ENCODE measurements at places on chromosomes 12 and 14.

DNA sequence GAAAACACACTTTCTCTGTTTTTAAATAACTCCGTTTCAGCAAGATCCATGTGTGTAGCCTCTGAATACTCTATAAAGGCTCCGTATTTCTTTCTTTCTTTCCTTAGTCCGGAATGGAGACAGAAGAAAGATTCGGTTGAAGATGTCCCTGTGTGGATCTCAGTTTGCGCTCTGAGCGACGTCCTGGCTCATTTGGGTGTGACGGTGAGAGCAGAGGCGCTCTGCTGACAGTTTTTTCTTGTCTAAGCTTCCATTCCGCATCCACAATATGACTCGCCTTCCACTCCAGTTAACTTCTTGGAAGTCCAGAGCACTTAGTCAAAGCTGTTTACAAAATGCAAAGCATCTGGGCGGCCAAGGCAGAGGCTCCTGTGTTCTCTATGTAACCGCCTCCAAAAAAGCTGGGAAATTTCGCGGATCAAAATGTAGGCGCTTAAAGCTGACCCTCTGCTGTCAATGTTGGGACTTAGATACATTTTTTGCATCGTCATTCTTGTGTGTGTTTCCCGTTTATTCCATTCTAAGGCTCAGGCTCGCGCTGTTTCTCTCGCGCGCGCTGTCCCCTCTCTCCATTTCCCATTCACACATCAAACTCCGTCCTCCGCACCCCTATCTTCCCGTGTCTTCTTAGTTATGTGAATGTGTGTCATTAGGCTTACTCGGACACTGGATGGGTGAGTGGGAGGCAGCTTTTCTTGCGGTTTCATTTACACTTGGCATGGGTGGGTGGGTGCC, 880 bp upstream of the FLRT2 start:
- no peak for DNase-seq

DNA sequence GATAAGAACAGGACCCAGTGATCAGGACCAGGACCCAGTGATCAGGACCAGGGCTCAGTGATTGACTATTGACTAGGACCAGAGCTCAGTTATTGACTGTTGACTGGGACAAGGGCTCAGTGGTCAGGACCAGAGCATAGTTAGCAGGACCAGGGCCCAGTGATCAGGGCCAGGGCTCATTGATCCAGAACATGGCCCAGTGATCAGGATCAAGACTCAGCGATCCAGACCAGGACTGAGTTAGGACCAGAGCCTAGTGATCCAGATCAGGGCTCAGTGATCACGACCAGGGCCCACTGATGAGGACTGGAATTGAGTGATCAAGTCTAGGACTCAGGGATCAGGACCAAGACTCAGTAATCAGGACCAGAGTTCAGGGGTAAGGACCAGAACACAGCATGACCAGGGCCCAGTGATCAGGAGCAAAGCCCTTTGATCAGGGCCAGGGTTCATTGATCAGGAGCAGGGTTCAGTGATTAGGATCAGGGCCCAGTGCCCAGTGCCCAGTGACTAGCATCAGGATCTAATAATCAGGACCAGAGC, 176.0 kb downstream of the TMEM121 start:
- no peak for DNase-seq

DNA sequence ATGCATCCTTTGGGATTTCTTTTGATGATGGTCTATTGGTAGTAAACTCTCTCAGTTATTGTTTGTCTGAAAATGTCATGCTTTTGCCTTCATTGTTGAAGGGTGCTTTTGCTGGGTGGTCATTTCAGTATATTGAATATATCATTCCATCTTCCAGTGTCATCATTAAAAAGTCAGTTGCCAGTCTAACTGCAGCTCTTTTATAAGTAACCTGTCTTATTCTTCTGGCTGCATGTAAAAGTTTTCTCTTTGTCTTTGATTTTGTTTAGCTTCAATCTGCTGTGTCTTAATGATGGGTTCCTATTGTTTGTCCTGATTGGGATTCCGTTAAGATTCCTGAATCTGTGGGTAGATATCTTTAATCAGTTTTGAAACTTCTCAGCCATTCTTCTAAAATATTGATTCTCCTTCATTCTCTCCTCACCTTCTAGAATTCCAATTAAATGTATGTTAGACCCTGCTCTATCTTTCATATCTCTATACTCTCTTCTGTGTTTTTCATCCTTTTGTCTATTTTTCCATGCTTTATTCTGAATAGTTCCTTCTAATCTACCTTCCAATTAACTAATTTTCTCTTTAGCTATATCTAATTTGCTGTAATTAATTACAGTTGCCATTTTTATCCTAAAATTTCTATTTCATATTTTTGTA, 6.4 kb downstream of the OAS1 start:
- no peak for DNase-seq

- DNase-seq: no peak
Observed at GRCh38 chr14:52351233-52352060, 37.3 kb downstream of the PTGER2 start.

- DNase-seq: no peak
Observed at GRCh38 chr14:76698191-76698590, 63.1 kb upstream of the VASH1 start.

GRCh38 chr12:14729586-14729985, 33.2 kb upstream of the GUCY2C start:
- no peak for DNase-seq

GRCh38 chr14:79585845-79586244, 625.5 kb downstream of the DIO2 start:
- DNase-seq: no peak

DNA sequence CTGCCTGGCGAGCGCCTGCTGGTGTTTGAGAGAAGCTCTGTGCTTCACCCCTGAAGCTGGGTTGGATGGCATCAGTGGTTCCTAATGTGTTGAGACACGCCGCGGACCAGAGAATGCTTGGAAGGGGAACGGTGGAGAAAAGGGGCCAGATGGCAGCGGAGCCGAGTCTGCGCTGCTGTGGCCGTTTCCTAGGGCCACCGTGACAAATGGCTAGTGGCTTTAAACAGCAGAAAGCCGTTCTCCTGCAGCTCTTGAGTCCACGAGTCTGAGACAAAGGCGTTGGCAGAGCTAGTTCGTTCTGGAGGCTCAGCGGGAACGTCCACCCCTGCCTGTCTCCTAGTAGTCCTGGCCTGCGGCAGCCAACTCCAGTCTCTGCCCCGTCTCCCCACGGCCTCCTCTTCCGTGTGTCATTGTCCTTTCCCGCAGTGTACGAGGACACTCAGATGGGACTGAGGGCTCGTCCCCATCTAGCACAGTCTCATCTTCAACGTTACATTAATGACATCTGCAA, 103.6 kb downstream of the ADGRD1 start:
- DNase-seq: no peak

DNA sequence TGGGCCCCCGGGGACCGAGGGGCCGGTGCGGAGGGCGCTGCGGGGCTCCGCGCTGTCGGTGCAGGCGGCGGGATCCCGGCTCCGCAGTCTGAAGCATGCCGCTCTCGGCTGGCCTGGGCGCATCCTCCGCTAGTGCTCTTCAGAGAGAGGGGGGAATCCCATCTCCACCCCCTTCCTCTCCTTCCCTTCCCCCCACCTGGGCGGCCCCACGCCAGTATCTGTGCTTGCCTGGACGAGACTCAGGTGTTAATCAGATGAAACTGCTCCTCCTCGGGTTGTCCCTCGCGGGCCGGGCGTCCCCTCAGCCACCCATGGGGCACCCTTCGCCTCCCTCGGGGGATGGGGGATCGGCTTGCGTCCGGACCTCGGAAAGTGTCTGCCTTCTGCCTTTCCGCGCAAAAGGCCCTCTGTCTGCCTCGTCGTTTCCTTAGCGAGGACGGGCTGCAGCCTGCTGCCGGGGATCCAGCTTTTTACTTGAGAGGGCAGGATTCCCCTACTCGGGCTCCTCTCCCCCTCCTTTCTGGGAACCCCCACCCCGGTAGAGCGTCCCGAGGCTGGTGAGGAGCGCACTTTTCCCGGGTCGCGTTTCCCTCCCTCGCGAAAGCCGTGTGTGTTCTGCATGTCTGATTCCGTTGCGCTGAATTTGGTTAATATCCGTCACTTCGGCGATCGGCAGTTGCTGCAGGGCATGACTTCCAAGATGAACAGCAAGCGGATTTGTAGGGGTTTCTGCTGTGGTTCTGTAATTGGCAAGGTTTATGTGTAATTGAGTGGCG, 1.1 kb downstream of the GPHN start:
- no peak for DNase-seq

DNA sequence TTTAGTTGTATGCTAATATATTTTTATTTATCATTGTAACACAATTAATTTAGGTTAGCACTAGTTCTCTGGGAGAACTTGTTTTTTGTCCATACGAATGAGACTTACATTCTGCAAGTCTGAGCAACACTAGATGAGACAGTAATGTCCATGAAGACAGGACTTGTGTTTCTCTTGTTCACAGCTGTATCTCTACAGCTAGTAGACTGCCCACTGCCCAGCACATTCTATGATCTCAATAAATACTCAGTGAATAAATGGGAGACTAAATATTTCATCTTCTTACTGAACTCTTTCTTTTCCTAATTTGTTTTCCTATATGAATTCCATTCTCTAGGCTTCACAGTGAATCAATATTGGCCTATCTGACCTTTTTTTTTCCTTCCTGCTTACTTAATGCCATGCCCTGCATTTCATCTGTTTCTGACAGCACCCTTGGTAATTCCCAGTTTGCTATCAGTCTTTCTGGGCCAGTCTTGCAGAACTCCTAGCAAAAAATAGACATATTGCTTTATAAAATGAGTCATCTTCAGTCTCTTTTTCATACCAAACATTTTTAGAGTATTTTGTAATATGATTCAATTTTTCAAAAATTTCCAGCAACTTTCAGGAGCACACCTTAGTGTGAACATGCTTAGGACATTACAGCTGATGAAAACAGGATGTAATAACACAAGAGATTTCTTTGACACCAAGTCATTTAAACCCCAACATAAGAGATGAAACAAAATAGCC, 185.5 kb upstream of the ATP2B1 start:
- no peak for DNase-seq

- DNase-seq: no peak
Observed at GRCh38 chr12:132582582-132583410, 27.6 kb downstream of the LRCOL1 start.

DNA sequence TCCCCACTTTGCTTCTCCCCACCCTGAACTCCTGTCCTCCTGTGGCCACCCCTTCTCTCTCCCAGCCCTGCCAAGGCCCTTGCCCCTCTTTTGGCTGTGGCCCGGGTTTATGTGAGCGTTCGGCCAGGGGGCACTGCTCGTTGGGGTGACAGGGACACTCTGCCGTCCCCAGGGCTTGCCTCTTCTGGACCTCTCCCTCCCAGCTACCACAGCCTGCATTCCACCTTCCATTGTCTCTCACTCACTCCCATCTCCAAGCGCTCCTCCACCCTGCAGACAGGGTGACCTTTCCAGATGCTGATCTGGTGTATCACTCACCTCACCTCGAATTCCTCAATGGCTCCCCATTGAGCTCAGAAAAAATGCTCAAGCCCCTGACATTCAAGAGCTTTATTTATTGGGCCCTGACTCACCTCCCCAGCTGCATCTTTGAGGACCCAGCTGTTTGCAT, 1.4 kb downstream of the SERPINA9 start:
- DNase-seq: no peak

- DNase-seq: peak; percentile 53
Observed at GRCh38 chr12:106303202-106303820, 778 bp downstream of the TCP11L2 start.

DNA sequence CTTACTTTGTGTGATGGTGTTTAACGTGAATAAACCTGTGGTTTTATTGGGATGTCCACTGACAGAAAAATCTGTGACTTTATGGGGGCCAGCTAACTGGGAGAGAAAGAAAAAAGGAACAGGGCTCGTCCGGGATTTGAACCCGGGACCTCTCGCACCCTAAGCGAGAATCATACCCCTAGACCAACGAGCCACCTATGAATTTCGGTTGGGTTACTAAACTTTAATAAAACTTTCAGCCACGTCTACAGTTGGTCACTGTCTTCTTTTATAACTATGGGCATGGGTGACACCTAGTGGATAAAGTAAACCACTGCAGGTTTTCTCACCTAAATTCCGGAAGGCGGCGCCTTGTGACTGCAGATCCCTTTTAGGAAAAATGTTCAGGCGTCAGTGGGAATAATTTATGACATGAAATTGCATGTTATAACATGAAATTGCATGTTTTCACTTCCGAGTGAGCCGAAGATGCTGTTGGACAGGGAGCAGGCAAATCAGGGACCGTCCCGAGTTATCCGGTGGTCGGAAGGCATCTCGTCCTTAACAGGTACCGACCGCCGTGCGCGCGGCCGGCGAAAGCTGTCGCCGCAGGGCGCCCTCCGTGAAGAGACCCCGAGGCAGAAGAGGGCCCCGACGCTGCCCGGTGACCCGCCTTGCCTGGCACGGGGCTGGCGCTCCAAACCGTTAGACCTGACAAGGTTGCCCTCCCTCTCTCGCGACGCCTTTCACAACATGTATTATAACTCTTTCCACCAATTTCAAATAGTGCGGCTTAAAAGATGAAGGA, 18.2 kb upstream of the RNASE12 start:
- DNase-seq: no peak

DNA sequence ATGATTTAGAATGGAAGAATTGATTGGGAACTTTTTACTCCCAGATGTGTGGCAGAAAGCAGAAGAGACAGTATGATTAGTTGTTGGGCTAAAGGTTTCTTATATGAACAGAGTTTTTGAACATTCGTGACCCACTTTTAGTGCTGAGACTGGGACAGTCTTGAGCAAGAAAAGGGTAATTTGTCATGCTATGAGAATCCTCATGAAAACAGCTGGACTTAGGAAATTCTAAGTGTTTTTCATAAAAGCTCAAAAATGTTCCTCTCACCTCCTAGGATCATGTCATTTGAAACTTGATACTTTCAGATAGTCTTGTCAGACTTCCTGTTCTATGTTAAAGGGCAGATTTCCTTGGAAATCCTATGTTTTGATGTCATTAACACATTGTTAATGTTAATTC, 86.1 kb downstream of the MGAT4C start:
- DNase-seq: no peak

GRCh38 chr12:95582230-95583058, 31.2 kb upstream of the USP44 start:
- no peak for DNase-seq

DNA sequence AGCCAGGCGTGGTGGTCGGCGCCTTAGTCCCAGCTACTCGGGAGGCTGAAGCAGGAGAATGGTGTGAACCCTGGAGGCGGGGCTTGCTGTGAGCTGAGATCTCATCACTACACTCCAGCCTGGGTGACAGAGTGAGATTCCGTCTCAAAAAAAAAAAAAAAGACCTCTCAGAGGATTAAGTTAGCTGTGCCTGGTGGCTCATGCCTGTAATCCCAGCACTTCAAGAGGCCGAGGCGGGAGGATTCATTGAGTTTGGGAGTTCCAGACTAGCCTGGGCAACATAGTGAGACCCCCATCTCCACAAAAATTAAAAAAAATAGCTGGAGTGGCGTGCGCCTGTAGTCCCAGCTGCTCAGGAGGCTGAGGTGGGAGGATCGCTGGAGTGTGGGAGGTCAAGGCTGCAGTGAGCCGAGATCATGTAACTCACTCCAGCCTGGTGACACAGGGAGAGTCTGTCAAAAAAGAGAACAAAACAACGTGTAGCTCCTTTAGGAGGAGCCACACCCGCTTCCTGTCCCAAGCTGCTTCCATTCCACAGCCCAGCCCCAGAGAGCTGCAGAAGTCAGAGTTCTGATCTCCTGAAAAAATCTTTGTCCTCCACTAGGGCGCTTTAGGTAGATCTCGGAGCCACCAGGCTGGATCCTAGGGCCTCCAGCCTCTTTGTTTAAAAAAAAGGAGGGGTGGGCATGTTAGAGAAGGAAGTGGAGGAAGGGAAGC, 11.5 kb upstream of the ULK1 start:
- no peak for DNase-seq

Data from stimulated activated CD8-positive, alpha-beta memory T cell treated with anti-CD3 and anti-CD28 coated beads, Interleukin-15, amount 100 ng/mL, for 4 hours (primary cell).